ENCODE measurements at places on chromosomes 2 and 18. TPM values are rescaled to one million over a fixed set of nuclear protein-coding genes. Genes with fewer than 3 reads are reported as not detected.

DNA sequence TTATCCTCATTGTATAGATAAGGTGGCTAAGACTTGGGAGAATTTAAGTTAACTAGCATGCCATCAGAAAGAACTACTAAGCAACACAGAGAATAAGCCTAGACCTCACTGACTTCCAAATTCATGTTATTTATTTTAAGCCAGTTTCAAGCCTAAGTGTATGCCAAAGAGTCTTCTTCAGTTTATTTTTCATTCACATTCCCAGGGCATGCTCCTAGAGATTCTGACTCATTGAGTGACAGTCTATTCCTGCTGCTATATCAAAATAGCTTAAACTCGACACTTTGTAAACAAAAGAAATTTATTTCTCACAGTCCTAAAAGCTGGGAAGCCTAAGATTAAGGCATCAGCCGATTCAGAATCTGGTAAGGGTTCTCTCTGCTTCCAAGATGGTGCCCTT is 467.1 kb downstream of the MBD2 start:
- no peaks in the 10 kb centered on the region for H3K36me3 ChIP-seq
- no peaks in the 10 kb centered on the region for H3K4me1 ChIP-seq
- no peak overlapping the region for H3K27ac ChIP-seq
- no peak for DNase-seq

GRCh38 chr2:145688156-145688555 is 1168.2 kb upstream of the ZEB2 start:
- H3K36me3 ChIP-seq, result no peaks in the 10 kb centered on the region
- H3K27me3 ChIP-seq, result no peaks in the 10 kb centered on the region
- peaks cover 10% of the 10 kb centered on the region for H3K4me1 ChIP-seq
- H3K27ac ChIP-seq, result no peak overlapping the region
- H3K4me3 ChIP-seq, result no peak overlapping the region

DNA sequence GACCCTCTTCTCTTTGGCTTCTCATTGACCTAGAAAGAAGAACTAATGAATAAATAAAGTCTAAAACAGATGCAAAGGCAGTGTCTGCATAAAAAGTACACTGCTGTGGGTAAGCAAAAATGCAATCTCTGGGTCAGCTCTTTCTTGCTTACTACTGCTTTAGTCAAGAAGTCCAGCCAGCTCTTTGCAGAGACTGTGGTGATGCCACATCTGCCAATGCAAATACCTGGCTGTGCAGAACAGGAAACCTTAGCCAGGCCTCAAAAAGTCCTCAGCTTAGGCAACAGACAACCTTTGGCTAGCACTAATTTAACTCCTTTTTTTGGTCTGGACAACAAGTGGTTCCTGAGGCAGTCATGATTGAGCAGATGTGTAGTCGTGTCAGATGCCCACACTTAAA is 73.6 kb upstream of the RND3 start:
- DNase-seq, result no peak
- no peaks in the 10 kb centered on the region for H3K27me3 ChIP-seq
- H3K4me3 ChIP-seq, result no peak overlapping the region
- H3K4me1 ChIP-seq, result peaks cover 32% of the 10 kb centered on the region
- no peak overlapping the region for H3K27ac ChIP-seq
- H3K36me3 ChIP-seq, result no peaks in the 10 kb centered on the region

- no peak overlapping the region for H3K4me3 ChIP-seq
- H3K27me3 ChIP-seq, result no peaks in the 10 kb centered on the region
- H3K4me1 ChIP-seq, result peaks cover 35% of the 10 kb centered on the region
Observed at GRCh38 chr18:21257386-21257785, 15.4 kb downstream of the GREB1L start.

DNA sequence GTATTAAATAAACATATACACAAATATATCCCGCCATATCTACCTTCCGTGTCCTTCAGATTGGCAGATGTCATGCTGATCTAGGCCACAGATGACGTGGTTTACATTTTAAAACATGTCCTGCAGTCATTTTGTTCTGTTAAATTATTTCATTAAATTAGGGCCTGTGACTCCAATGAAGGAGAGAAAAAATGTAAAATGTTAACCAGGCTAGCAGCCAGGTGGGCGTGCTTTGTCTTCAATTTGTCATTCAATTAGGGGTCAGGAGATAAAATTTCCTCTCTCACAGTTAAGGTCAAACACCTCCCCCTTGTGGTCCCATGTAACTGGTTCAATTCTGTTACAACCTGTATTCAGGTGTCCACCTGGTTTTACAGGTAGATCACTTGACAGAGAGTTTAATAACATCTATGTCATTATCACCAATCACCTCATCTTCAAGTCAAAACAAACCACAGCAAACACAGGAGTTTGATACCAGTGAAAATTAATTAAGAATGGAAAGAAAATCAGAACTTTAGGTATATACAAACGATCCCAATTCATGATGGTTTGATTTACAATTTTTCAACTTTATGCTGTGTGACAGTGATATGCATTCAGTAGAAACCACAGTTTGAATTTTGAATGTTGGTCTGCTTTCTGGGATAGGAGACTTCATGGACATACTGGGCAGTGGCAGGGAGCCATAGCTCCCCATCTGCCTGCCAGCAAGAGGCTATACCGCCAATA is 339.4 kb downstream of the CMPK2 start:
- H3K4me1 ChIP-seq, result no peaks in the 10 kb centered on the region
- H3K4me3 ChIP-seq, result no peak overlapping the region
- no peaks in the 10 kb centered on the region for H3K36me3 ChIP-seq
- no peak for DNase-seq

DNA sequence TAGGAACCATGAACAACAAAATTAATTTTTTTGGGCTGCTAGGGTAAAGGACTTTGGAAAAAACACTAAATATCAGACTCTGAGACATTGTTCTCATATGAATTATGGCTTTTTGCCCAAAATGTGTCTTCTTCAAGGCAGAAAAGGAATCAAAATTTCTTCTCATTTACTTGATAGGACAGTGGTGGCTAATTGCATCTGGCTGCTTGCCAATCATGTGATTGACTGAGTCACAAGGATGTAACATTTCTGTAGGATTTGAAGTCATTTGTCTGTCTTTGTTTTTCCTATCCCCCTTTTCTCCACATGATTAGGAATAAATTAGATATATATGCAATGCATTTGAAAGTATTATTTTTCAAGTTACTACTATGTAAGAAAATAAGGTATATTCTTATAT is 130.2 kb downstream of the SLC4A10 start:
- H3K36me3 ChIP-seq, result no peaks in the 10 kb centered on the region
- no peak overlapping the region for H3K27ac ChIP-seq
- no peaks in the 10 kb centered on the region for H3K4me1 ChIP-seq
- no peak for DNase-seq
- no peak overlapping the region for H3K4me3 ChIP-seq

DNA sequence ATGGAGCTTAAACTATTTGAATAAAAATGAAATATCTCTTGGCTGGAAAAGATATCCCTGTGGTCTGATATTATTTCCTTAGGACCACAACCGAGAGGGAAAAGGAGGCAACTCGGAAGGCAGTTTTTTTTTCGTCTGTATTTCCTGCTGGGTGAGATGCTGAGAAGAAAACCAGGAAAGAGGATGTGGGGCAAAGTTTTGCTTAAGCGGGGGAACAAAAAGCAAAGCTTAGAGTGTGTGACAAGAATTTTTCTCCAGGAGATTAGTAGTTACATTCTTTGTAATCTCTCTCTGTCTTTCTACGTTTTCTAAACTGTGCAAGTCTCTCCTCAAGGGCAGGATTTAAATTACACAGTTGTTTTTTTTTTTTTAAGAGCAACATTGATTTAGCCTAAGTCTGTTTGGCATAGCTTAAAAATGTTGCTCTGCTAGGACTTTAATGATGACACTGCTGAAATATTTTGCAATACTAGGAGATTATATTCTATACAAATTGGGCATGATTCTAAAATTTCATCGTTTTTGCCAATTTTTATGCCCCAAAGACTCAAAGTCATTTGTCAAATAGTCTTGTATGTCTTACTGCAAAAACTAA is 258.5 kb downstream of the KCNS3 start:
- H3K4me1 ChIP-seq, result no peaks in the 10 kb centered on the region
- no peak for DNase-seq
- H3K36me3 ChIP-seq, result no peaks in the 10 kb centered on the region
- no peak overlapping the region for H3K27ac ChIP-seq
- H3K4me3 ChIP-seq, result no peak overlapping the region
- no peaks in the 10 kb centered on the region for H3K27me3 ChIP-seq

DNA sequence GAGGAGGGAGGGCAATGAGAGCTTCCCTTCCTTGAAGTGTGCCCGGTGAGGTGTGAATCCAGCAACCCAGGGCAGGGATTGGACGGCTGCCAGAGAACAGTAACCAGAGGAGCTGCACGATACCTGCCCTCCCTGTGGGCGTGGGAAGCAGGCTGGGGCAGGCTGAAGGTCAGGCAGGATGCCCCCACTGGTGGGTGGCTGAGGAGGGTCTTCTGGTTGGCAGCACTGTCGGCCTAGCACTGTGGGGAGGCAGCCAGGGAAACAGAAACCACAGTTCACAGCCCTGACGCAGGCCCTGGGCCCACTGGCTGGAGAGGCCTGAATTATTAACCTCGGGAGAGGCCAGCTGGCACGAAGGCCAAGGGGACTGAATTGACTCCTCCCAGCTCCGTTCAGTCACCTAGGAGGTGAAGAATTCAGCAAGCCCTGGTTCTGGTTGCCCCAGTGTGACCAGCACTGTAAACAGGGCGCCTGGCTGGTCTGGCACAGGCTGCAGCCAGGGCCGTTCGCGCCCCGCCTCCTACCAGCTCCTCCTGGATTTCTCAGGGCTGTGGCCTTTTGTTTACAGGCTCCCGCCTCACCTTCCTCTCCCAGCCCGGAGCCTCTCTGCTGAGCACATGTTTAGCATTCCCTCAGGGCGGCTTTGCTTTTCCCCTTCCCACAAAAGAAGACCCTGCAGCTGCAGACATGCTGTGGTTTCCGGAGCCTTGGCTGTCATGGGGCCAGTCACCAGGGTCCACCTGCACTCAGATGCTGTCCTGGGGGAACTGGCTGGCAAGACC is 97.8 kb downstream of the B3GNT2 start:
- no peak for DNase-seq
- no peak overlapping the region for H3K27ac ChIP-seq
- peaks cover 28% of the 10 kb centered on the region for H3K27me3 ChIP-seq
- H3K4me1 ChIP-seq, result no peaks in the 10 kb centered on the region
- H3K4me3 ChIP-seq, result no peak overlapping the region

GRCh38 chr2:168666339-168666738 is 136.1 kb upstream of the NOSTRIN start:
- peaks cover 24% of the 10 kb centered on the region for H3K4me1 ChIP-seq
- H3K36me3 ChIP-seq, result no peaks in the 10 kb centered on the region
- H3K4me3 ChIP-seq, result no peak overlapping the region
- H3K27ac ChIP-seq, result no peak overlapping the region
- H3K27me3 ChIP-seq, result no peaks in the 10 kb centered on the region

- DNase-seq, result no peak
- H3K27ac ChIP-seq, result no peak overlapping the region
- no peaks in the 10 kb centered on the region for H3K27me3 ChIP-seq
- H3K36me3 ChIP-seq, result no peaks in the 10 kb centered on the region
Observed at GRCh38 chr18:24398540-24398939, 916 bp upstream of the OSBPL1A start.

GRCh38 chr2:217185265-217185995 is 325.6 kb upstream of the TNP1 start:
- peaks cover 12% of the 10 kb centered on the region for H3K4me1 ChIP-seq
- no peaks in the 10 kb centered on the region for H3K36me3 ChIP-seq
- no peaks in the 10 kb centered on the region for H3K27me3 ChIP-seq
- no peak for DNase-seq

DNA sequence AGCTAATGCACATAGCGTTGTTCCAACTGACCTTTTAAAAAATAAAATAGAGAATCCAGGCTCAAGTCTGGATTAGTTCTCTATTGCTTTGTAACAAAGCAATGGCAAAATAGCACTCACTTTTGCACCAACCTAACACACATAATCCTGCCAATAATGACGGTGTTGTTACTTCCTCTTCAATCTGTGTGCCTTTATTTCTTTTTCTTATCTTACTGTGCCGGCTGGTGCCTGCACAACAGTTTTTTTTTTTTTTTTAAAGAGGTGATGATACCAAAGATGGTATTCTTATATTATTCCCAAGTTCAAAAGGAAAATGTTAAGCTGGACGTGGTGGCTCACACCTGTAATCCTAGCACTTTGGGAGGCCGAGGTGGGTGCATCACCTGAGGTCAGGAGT is 3.4 kb downstream of the PLB1 start:
- H3K27ac ChIP-seq, result no peak overlapping the region
- H3K4me1 ChIP-seq, result no peaks in the 10 kb centered on the region
- no peaks in the 10 kb centered on the region for H3K36me3 ChIP-seq
- no peak overlapping the region for H3K4me3 ChIP-seq
- peaks cover 48% of the 10 kb centered on the region for H3K27me3 ChIP-seq

DNA sequence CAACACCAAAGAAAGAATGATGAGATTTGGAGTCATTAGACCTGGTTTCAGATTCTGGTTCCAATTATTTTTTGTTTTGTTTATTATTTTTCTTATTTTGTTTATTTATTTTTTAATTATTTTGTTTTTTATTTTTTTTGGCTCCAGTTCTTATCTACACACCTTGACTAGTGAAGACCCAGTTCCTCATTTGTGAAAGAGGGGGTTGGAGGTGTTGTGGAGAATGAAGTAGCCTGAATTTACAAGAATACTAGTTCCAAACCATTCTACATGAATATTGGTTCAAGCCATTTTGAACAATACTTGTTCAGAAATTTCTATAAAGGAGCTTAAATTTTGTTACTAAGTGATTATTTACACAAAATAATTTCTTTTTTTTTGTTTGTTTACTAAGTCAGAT is 6.9 kb upstream of the KCNJ13 start:
- peaks cover 9% of the 10 kb centered on the region for H3K4me1 ChIP-seq
- no peaks in the 10 kb centered on the region for H3K27me3 ChIP-seq
- H3K27ac ChIP-seq, result no peak overlapping the region
- peaks cover 5% of the 10 kb centered on the region for H3K36me3 ChIP-seq

DNA sequence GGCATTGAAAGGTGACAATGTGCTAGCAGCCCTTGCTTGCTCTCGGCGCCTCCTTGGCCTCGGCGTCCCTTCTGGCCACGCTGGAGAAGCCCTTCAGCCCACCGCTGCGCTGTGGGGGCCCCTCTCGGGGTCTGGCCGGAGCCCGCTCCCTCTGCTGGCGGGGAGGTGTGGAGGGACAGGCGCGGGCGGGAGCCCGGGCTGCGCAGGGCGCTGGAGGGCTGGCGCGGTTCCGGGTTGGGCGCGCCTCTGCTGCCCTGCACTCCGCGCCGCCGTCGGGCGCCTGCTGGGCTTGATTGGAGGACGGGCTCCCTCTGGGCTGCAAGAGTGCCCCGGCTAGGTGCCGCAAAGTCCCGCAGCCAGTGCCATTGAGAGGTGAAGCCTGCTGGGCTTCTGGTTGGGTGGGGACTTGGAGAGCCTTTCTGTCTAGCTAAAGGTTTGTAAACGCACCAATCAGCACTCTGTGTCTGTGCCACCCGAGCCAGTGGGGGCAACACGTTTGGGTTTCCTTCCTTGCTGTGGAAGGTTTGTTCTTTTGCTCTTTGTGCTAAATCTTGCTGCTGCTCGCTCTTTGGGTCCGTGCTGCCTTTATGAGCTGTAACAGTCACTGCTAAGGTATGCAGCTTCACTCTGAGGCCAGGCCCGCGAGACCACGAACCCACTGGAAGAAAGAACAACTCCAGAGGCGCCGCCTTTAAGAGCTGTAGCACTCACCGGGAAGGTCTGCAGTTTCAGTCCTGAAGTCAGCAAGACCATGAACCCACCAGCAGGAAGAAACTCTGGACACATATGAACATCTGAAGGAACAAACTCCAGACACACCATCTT is 14.8 kb upstream of the IMP4 start:
- peaks cover 7% of the 10 kb centered on the region for H3K27me3 ChIP-seq
- no peaks in the 10 kb centered on the region for H3K36me3 ChIP-seq
- no peak overlapping the region for H3K27ac ChIP-seq

Gene IGFBP2
- total RNA-seq, result not detected

Gene TMEM163
- total RNA-seq, result not detected

Gene HJURP
- 31.8 TPM for total RNA-seq

Gene TMEM150A
- 10.3 TPM for total RNA-seq

Gene FAM237A
- total RNA-seq, result not detected

Gene CRYGB
- not detected for total RNA-seq
